ENCODE measurements at places on chromosomes 1 and 21.

GRCh38 chr1:199780948-199781670, 246.4 kb upstream of the NR5A2 start:
- no peak for DNase-seq

DNA sequence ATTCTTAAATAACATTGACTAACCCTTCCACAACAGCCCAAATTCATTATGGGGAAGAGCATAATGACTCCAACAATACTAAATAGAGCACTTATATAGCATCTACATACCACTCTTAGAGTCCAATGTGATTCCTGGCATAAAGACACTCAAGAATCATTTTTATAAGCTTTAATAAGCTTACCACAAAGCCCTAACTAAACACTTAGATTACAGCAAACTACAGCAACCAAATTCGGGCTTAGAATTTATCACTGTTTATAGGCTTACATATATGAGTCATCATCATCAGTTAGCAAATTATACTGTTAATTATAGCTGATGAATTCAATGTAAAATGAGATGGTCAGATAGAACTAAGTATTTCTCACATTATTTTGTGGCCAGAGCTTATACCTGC, 7.3 kb downstream of the SCYL3 start:
- DNase-seq: no peak

DNA sequence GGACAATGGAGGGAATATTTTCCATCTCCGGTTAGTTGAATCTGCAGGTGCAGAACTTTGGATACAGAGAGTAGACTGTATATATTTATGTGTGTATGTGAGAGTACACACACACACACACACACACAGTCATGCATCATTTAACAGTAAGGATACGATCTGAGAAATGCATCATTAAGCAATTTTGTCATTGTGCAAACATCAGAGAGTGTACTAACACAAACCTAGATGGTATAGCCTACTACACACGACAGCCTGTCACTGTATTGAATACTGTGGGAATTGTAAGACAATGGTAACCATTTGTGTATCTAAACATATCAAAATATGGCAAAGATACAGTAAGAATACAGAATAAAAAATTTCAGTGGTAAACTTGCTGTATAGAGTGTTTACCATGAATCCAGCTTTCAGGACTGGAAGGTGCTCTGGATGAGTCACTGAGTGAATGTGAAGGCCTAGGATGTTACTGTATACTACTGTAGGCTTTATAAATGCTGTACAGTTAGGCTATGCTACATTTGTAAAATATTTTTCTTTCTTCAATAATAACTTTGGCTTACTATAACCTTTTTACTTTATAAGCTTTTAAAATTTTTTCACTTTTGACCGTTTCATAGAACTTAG, 138.5 kb downstream of the ZZZ3 start:
- DNase-seq: no peak

GRCh38 chr1:219581766-219582165, 31.1 kb downstream of the ZC3H11B start:
- no peak for DNase-seq
